ENCODE measurements at places on chromosomes 3 and 15.
A peak's percentile ranks its signal among the peaks of the same experiment; 100 is the strongest.

DNA sequence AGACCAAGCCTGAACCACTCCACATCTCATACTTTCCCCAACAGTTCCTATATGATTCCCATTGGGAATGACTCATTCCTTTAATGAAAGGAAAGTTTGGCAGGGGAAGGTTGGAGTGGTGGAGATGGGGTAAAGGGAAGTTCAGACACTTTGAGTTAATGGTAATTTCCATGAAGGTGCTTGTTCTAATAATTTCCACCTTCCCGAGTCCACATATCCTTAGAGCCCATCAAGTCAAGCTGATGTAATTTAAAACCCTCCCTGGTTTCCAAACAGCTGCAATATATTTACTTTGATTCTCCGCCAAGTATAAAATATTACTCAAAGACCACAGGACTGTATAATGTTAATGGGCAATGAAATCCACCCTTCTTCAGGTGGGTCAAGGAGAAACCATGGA, 95.0 kb upstream of the GALNT15 start:
- DNase-seq = no peak

DNA sequence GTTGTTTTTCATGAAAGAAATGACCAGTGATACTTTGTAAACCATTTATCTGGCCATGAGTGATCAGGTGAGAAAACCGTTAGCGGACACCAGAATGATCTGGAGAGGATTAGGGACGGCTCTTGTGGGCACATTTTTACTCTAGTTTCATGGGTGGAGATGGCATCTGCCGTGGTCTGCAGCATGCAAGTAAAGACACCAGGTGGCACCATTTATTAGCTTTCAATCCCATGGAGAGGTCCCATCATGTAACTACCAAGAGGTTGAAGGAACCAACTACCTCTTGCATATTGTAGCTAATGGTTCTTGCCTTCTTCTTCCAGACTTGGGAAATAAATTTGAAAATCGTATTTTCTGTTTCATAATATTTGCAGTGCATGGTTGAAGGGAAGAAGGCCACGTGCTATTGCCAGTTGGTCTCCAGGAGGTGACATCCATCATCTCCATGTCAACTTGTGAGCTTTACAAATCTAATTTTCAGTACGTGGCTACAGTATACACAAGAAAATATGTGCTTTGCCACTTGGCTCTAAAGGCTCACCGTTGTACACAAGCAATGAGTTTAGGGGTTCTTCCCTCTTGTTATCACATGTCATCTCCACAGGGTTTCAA, 1.5 kb upstream of the MAPKBP1 start:
- DNase-seq = peak; percentile 67

DNA sequence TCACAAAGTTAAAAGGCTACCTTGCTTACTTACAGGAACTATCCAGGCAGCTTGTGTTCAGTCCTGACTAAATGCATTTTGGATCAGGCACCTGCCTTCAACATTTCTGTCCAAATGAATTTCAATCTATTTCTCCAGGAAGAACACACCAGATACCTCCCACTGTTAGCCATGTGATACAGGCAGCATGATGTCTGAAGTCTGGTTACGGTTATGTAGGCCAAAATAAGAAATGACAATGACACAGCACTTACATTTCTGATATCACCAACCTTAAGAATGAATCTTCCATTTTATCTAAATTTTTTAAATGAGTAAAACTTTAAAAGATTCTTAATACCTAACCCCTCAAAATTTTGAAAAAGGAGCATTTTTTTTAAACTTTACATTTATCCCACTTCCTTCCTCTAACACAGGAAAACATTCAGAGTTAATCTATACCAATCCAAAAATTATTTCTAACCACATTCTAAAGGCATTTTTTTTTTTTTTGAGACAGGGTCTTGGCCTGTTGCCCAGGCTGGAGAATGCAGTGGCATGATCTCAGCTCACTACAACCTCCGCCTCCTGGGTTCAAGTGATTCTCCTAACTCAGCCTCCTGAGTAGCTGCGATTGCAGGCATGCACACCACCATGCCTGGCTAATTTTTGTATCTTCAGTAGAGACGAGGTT, at the start of gene MAP4:
Gene MAP4 (minus strand): TSS at position 116 of the 673 bp plus-strand sequence. CDS start 17,556 bp downstream, outside the sequence.
- no peak for DNase-seq

DNA sequence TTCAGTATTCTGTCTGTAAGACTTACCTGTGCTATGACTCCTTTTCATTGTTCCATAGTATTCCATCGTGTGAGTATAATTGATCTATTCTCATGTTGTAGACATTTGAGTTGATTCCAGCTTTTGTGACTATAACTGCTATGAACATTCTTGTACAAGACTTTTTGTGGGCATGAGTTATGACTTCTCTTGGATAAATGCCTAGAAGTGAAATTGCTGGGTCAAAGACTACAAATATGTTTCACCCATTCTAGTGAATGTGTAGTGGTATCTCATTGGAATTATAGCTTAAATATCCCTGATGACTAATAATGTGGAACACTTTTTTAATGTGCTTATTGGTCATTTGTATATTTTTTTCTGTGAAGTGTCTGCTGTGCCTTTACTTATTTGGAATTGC, 27.6 kb upstream of the NPHP3 start:
- no peak for DNase-seq

All from WERI-Rb-1 (cell line).